ENCODE measurements at places on chromosomes 2 and 18. TPM values are rescaled to one million over a fixed set of nuclear protein-coding genes. Genes with fewer than 3 reads are reported as not detected.

Gene RIT2
- total RNA-seq: not detected

Gene FEV
- not detected for total RNA-seq

Gene TTR
- total RNA-seq: not detected

Gene DSC3
- total RNA-seq: 0.26 TPM

Gene CCDC150
- 4.3 TPM for total RNA-seq

Gene POTEJ
- total RNA-seq: not detected

Gene CKAP2L
- 7.1 TPM for total RNA-seq

All from articular chondrocyte of knee joint (primary cell).